ENCODE measurements at places on chromosomes 4 and X.

DNA sequence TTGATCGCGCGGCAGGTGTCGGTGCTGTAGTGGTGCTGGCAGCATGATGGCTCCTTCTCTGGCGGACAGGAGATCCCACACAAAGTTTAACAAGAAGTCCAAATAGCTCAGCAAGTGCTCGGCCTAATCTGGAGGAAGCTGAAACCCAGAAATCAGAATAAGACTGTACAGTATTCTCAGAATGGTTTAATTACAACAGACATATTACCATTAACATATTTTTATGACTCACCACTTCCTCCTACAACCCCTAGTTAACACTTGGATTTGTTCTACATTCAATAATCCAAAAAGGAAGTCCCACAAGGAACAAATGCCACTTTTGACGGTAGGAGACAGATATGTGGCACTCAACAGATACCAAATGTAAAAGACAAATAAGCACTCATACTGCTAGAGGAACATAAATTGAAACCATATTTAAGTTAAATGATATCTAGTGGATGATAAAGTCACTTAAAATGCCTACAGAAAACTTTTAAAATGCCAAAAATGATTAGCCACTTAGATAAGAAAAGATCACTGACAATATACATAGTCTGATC lies 91.2 kb downstream of the HUWE1 start:
- no peak for DNase-seq

- peak; percentile 12 for DNase-seq
Measured at GRCh38 chrX:134377537-134377936, 82.4 kb upstream of the HPRT1 start.

GRCh38 chrX:42027367-42028000 lies 104.1 kb upstream of the CASK start:
- DNase-seq = no peak

- no peak for DNase-seq
Measured at GRCh38 chrX:65781845-65782244, 114.4 kb downstream of the MSN start.

DNA sequence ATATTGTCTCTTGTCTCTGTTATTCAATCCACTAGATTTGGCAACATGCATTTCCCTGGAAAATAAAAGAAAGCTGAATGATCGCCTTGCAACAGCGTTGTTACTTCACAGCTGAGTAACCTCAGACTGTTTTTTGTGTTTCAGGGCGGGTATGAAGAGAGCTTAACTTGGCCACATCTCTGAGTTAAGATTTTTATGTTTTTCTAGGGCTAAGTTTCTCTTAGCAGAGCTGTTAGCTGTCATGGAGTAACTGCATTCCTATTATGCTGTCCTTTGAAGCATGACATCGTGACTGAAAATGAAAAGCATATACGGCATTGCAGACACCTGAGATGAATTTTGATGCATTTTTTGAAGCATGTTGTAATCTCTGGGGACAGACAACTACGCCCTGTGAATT lies 1798.9 kb downstream of the PCDH7 start:
- no peak for DNase-seq

DNA sequence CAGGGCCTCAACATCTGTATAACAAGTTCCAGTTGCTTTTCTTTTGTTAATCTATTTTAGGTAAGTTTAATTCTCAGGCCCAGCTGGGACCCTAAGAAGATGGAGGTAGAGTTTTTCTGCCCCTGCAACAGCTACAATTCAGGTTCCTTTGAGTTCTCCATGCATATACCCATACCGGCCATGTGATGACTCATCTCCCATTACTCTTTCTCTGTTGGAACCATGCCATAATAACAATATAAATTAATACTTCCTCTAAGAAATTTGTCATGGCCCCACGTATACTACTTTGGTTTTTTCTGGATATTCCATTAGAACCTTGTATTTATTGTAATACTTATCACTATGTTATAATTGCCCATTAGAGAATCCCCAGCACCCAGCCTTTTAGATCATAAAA lies 1.3 kb upstream of the INTU start:
- DNase-seq = no peak

DNA sequence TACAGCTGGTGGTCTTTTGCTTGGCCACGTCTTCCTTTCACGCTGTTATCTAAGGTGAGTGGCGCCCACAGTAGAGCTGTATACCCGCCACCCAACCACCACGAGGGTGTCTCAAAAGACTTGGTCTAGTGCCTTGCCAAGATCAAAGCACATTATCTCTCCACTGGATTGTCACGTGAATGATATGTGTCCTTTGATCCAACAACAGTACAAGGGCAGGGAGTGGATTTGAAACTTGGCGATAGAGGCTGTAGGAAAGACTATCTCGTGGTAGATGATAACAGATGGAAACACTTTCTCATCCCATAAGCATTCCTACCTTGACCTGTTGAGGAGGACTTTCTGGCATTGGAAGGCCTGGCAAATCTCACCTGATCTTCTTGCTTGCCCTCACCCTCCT lies 37.7 kb upstream of the BCLAF3 start:
- DNase-seq = no peak

GRCh38 chr4:147103403-147103946 lies 157.8 kb upstream of the TTC29 start:
- no peak for DNase-seq

DNA sequence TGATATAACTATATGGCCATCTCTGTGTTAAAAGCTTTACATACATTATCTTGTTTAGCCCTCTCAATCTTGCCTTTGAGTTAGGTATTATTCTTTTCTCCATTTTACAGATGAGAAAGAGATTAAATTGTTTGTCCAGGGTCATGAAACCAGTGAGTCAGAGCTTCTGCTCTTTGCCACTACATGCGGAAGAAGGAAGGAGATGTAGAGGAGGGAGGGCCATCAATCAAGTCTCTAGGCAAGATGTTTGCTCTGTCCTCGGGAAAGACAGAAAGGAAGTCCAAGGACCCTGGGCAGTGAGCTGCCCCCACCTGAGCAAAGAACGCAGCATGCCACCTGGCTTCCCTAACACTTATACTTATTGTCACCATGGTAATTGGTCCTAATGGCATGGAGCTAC lies 133.7 kb upstream of the IL1RAPL2 start:
- DNase-seq = no peak

- DNase-seq = no peak
Measured at GRCh38 chrX:111876646-111877045, 665 bp downstream of the TRPC5OS start.

GRCh38 chrX:6184900-6185515 lies 43.7 kb downstream of the NLGN4X start:
- DNase-seq = no peak

- no peak for DNase-seq
Measured at GRCh38 chr4:1336088-1336491, 10.9 kb upstream of the UVSSA start.

DNA sequence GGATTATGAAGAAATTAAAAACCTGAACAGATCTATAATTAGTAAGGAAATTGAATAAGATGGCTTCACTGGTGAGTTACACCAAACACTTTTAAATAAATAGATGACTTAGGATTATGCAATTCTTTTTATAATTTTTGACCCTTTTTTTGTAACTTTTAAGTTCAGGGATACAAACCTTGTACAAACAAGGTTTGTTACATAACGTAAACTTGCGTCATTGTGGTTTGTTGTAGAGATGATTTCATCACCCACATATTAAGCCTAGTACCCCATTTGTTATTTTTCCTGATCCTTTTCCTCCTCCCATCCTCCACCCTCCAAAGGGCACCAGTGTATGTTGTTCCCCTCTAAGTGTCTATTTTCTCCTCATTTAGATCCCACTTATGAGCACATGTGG lies 75.7 kb downstream of the CPEB2 start:
- no peak for DNase-seq

DNA sequence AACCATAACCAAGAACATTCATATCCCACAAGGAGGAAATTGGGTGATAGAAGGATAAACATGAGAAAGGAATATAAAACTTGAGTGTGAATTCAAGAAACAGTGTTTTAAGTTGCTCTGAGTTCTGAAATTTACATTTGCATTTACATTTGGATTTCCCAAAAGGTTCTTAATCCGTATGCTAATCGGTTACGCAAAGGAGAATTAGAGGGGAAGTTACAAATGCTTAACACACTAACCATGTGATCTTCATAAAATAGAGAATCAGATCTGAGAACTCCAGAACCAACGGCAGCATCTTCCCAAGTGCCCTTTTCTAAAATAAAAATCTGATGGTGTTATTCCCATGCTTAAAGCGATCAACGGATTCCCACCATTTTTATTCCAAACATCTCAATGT lies 48.0 kb downstream of the PROM1 start:
- DNase-seq = no peak

Data from CD4-positive, alpha-beta T cell treated with Interleukin-1 beta for 1 hour (primary cell).